Activated naive CD4-positive, alpha-beta T cell treated with anti-CD3 and anti-CD28 coated beads, Interleukin-2, amount 50 U/mL, for 72 hours (primary cell): ENCODE measurements at places on chromosomes 2 and 18. TPM values are rescaled to one million over a fixed set of nuclear protein-coding genes. Genes with fewer than 3 reads are reported as not detected.

The CCBE1 gene
- total RNA-seq, result 0.08 TPM

The ASXL3 gene
- total RNA-seq, result not detected

The CEP192 gene
- total RNA-seq, result 51.5 TPM

The ALK gene
- total RNA-seq, result 0.05 TPM

The WNT10A gene
- 0.11 TPM for total RNA-seq
